Kidney epithelial cell (primary cell): ENCODE measurements at places on chromosomes 2 and 18. TPM values are rescaled to one million over a fixed set of nuclear protein-coding genes. Genes with fewer than 3 reads are reported as not detected.

DNA sequence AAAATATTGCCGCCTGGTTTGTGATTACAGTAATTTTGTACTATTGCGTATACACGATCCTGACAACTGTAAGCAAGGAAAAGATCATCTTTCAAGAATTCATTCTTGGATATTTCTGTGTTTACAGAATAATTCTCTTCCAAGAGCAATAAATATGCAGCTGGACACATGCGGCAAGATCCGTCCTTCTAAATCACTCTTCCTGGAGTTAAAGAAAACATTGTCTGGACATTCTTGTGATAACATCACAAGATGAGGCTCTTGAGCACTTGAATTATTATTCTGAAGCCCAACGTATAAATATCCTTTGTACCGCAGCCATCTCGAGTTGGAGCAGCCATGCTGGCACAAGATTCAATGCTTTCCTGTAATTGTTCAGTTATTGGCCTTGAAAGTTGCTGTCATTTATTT lies 9.9 kb downstream of the FHL2 start:
- no peak for DNase-seq

DNA sequence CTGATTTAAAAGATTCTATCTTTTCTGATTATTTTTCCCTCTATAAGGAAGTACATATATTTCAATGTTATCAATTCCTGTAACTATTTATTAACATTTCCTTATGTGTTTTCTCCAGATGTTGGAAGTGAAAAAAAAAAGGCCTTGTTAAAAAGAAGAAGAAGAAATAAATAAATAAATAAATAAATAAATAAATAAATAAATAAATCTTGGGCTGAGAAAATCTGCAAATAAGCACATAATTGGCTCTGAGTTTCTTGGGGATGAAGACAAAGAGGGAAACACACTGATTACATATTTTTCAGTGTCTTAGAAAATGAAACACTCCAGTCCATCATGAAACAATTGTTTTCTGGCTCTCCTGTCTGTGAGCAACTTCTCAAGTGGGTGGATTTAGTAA lies 21.1 kb upstream of the MBOAT2 start:
- no peak for DNase-seq

DNA sequence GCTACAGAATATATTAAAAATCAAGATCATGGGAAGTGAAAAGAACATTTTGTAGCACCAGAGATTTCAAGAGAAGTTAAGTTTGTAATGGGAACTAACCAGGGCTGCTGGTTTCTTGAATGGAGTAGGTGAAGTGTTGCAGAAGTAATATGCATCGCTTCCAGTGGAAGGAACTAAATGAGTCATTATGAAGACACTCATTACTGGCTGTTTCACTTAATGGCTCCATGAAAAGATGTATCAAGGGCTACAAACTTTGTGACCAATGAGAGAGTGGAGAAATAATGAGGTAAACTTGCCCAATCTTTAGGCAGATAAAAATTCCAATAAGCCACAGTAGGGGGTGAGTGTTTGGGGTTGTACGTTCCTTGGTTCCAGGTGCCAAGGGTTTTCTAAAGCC lies 380.4 kb upstream of the POU3F3 start:
- no peak for DNase-seq

DNA sequence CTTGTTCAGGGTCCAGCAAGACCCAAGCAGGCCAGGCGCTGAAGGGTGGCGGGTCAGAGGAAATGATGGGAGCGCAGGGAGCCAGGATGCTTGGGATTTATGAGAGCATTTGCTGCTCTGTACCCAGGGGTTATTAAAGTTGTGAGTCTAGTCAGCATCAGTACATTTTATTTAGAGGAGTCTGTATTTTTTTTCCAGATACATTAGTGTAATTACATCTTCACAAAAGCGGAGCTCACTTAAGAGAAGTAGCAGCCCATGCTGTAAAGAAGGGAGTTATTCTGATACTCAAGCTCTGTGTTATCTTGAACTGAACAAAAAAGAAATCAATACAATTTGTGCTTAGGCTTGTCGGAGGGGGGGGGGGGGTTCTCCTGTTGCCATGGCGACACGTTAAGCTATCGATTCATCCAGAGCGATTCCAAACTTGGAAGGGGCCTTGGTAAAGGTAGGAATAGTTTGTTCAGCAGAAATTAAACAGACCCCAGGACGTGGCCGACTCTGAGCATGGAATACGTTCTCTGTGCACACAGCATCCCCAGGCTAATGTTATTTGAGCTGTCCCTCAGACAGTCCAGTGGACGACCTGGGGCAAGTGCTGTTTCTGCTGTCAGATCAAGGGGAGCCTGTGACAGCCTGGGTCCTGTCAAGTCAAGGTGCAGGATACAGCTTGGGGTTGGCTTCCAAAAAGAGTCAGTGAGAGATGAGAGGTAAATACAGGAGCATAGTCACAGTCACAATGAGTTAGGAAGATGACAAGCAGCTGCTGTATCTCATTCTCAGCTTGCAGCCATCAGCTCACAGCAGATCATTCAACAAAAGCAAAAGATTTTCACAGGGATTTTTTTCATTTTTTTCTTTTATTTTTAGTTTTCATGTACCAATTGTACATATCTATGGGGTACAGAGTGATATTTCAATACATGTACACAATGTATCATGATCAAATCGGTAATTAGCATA lies 387.6 kb downstream of the DCDC2C start:
- DNase-seq = no peak

- no peak for DNase-seq
Measured at GRCh38 chr2:105328281-105329196, 996 bp downstream of the TGFBRAP1 start.

- no peak for DNase-seq
Measured at GRCh38 chr2:216657980-216658379, 24.8 kb downstream of the IGFBP2 start.

DNA sequence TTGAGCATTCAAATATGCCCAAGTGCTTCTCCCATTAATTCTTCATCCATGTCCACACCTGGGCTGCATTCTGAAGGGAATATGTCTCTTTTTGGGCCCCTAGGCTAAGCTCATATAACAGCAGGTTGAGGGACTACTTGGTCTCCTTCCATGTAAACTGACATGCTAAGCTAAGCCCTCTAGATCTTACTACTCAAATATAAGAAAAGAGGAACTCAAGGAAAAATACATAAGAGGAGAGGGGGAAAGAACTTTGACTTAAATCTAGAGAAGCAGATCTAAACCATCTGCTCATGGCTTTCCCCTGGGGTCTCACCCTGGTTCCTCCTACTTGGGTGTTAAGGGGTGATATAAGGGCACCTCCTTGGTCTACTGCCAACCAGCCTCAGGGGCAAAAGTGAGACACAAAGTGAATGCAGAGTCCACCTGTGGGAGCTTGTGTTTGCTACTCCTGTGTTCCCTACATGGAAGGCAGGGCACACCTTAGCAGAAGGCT lies 19.8 kb upstream of the NFU1 start:
- no peak for DNase-seq

- DNase-seq = no peak
Measured at GRCh38 chr2:88561646-88562388, 65.4 kb downstream of the EIF2AK3 start.

- DNase-seq = no peak
Measured at GRCh38 chr2:239955989-239956817, 68.9 kb downstream of the NDUFA10 start.

DNA sequence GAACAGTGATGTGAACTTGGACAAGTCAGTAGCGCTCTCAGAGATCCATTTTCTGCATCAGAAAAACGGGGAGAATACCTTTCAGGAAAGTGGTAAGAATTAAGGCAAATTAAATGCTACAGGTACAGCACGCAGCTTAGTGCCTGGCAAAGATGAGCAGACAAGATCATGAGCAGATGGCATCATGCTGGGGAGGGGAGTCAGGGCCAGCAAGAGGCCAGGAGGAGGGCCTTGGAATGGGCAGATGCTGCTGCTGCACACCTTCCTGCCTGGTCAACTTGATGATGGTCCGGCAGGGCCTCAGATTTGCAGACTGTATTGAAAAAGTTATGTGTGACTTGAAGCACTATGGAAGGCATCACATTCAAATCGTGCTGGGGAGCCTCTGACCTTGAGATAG lies 72.9 kb downstream of the GALNT14 start:
- DNase-seq = no peak

DNA sequence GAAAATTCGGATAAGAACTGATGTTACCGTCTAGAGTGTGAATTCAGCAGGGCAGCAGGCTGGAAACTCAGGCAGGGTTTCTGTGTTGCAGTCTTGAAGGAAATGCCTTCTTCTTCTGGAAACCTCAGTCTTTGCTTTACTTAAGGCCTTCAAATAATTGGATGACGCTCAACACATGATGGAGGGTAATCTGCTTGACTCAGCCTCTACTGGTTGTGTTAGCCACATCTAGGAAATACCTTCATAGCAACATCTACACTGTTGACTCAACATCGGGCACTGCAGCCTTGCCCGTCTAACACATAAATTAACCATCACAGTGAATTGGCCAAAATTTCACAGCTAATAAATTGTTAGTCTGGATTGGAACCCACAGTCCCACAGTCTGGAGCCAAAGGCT lies 37.2 kb downstream of the YPEL5 start:
- DNase-seq = no peak

GRCh38 chr2:27727257-27727656 lies 44.3 kb upstream of the MRPL33 start:
- no peak for DNase-seq

DNA sequence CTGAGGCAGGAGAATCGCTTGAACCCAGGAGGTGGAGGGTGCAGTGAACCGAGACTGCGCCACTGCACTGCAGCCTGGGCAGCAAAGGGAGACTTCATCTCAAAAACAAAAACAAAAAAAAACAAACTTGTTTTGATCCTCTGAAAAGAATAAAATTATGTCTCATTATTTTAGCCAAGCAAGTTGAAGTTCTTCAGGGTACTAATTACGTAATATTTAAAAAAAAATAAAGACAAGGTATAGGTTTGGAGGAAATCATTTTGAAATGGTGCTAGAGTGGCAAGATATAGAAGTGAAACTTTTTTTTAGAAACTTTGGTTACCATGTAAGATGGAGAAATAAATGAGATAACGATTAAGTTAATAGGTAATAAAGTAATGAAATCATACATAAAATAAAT lies 54.4 kb upstream of the TMEM247 start:
- no peak for DNase-seq

GRCh38 chr2:9951272-9951521 lies 296 bp upstream of the GRHL1 start:
- DNase-seq = no peak

DNA sequence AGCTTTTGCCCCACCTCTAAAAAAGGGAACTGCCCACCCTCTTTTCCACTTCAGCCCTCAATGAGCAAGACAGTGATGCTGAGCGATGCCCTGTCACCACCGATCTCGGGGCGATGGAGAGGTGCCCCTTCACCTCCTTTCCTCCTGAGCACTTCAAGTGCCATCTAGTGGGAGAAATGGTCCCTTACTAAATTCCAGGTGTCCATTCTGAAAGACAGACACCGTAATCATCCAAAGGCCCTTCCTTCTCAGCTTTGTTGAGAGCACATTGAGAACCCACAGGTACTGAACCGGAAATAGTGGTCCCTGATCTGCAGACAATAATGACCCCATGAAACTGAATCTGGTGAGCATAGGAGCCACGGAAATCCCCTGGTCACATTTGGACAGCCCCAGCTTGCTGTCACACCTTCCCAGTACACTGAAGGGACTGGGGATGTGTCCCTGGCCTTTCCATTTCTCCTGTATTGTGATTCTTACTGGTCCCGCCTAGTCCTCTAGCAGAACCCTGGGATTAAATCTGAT lies 38.5 kb downstream of the KCTD18 start:
- no peak for DNase-seq

DNA sequence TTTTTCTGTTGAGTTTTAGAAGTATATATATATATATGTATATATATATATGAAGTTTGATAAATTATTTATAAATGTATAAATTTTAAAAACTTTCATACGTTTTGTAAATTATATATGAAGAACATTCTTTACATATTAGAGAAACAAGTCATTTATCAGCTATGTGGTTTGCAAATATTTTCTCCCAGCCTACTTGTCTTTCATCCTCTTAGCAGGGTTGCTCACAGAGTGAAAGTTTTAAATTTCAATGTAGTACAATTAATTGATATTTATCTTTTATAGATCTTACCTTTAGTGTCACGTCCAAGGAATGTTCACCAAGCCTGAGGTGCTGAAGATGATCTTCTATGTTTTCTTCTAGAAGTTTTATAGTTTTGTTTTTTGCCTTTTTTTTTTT lies 78.3 kb upstream of the HS6ST1 start:
- no peak for DNase-seq

- DNase-seq = no peak
Measured at GRCh38 chr2:223586261-223586660, 15.9 kb downstream of the SCG2 start.

GRCh38 chr18:3546106-3546505 lies 96.1 kb downstream of the TGIF1 start:
- DNase-seq = no peak

NR4A2 gene
- 0.07 and 0.13 TPM in 2 replicates for total RNA-seq

GAL3ST2 gene
- total RNA-seq = not detected in 2 replicates

PROKR1 gene
- total RNA-seq = not detected in 2 replicates

MBD2 gene
- 20.1 and 26.7 TPM in 2 replicates for total RNA-seq

ZNF385B gene
- 0.25 TPM in 1 of 2 replicates, not detected in the other for total RNA-seq

AQP12B gene
- not detected in 2 replicates for total RNA-seq

AKAIN1 gene
- not detected in 2 replicates for total RNA-seq

SPRED2 gene
- total RNA-seq = 18.4 and 19.3 TPM in 2 replicates

ZSWIM2 gene
- not detected in 2 replicates for total RNA-seq
